Right ventricle myocardium inferior (tissue), 1 donor: ENCODE measurements at places on chromosomes 12 and 14. TPM values are rescaled to one million over a fixed set of nuclear protein-coding genes. Genes with fewer than 3 reads are reported as not detected.

- DNase-seq, result peak; percentile 26
These were observed 16.0 kb downstream of the ULK1 start for GRCh38 chr12:131910302-131911027.

Gene CLEC9A
- total RNA-seq, result not detected

- no peak for DNase-seq
These were observed 122.1 kb upstream of the NOS1 start for GRCh38 chr12:117483501-117483900.

Gene GLT8D2
- total RNA-seq, result 8.8 TPM

- DNase-seq, result no peak
These were observed 258.0 kb upstream of the DDHD1 start for GRCh38 chr14:53411125-53411524.

DNA sequence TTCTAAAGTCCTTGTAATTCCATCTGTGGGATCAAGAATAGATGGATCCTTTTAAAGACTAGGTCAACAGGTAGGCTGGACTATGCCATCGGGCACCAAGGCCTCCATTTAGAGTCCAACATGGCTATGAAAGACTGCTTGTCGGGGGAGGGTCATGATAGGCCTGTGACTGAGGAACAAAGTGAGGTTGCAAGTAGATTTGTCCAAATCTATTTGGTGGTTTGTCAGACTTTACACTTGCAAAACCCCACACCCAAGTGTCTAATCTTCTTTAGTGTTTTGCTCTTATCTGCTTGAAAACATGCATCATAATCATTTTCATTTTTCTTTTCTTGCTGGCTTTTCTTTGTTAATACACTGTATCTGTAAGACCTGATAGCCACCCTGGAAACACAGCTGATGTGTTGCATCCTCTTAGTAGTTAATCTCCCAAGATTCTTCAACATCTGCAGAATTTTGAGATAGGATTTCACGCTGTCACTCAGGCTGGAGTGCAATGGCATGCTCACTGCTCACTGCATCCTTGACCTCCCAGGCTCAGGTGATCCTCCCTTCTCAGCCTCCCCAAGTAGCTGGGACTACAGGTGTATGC, 50.3 kb downstream of the TDP1 start:
- DNase-seq, result no peak

- peak; percentile 46 for DNase-seq
These were observed 26.9 kb downstream of the GOLGA3 start for GRCh38 chr12:132801741-132802140.

DNA sequence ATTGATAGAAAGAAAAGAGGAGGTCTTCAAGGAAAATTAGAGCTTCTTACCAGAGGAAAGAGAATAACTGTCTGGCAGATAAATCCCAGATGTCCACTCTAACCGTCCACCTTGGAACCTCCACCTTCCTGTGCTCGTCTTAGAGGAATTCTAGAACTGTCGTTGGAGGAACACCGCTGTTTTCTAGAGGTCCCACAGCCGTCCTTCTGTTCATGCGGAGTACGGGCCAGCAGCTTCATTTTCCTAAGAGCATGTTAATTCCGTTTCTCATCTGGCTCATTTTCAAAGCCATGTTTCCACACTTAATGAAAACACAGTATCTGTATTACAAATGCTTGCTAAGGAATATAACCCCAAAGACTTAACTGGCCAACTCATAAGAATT, 107.9 kb upstream of the ESRRB start:
- no peak for DNase-seq

Gene TEDC1
- total RNA-seq, result 6.4 TPM

DNA sequence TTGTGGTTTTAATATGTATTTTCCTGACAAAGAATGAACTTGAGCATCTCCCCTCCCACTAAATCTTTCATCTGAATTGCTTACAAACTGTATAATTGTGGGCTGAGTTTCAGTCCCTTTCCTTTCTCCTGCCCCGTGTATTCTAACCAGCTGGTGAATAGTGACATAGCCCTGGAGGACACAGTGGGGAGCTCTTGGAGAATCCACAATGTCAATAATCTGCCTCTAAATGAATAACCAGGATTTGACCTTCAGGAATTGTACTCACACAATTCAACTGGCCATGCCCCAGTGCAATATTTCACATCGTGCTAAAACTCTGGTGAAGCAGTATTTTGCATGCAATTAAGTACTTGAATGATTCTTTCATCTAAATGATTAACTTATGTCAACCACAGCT, 177.2 kb downstream of the C12orf42 start:
- no peak for DNase-seq

DNA sequence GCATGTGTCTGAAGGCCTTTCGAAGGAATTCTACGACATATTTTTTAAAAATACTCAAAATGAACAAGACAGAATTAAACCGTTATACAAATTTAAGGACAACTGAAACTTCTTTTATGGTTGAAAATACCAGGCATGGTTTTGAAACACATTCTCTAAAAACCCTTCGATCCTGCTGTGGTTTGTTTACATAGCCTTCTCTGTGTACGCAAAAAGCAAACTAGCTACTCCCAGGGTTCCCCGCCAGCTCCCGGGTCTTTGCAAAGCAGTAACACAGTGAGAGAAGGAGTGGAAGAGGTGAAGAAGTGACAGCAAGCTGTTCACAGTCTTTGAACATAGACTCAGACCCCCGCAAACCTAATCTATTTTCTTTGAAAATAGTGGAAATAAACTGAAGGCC, 2.2 kb upstream of the TC2N start:
- no peak for DNase-seq
